ENCODE measurements at places on chromosomes 12 and 14.

GRCh38 chr14:93150227-93151208, 34.2 kb downstream of the MOAP1 start:
- DNase-seq, result no peak

GRCh38 chr14:69673578-69674305, 62.3 kb downstream of the SUSD6 start:
- DNase-seq, result no peak

DNA sequence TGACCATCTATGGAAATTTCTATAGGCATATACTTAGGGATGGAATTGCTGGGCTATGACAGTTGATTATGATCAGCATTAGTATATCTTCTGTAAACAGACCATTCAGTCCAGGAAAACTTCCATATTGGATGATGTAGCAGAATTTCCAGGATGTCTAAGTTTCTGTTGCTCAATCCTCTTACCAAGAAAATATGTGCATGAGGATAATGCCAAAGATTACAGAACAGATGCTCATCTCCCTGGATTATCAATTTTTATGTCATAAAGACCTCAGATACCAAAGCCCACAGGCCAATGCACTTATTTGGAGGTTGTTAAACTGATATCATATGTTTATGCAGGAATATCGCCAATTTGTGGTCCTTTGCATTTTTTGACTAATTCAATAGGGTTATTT, 354.4 kb upstream of the FLRT2 start:
- no peak for DNase-seq

GRCh38 chr12:13602172-13602571, 379.2 kb downstream of the GRIN2B start:
- DNase-seq, result no peak

DNA sequence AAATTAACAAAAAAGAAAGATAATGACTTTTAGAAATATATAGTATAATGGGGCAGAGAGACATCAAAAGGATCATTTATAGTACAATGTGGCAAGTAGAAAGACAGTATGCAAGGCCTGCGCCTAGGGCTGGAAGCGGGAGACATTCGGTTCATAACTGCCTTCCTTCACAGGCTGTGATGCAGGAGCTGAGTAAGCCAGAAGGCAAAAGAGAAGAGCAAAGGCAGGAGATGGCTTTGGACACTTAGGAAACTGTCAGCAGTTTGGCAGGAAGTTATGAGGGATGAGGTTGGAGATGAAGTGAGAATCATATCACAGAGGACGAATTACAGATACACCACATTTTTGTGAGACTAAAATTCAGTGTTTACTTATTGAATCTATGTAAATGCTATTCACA, 97.8 kb downstream of the EPS8 start:
- DNase-seq, result no peak

GRCh38 chr12:49990273-49990672, 17.5 kb downstream of the AQP6 start:
- DNase-seq, result no peak

DNA sequence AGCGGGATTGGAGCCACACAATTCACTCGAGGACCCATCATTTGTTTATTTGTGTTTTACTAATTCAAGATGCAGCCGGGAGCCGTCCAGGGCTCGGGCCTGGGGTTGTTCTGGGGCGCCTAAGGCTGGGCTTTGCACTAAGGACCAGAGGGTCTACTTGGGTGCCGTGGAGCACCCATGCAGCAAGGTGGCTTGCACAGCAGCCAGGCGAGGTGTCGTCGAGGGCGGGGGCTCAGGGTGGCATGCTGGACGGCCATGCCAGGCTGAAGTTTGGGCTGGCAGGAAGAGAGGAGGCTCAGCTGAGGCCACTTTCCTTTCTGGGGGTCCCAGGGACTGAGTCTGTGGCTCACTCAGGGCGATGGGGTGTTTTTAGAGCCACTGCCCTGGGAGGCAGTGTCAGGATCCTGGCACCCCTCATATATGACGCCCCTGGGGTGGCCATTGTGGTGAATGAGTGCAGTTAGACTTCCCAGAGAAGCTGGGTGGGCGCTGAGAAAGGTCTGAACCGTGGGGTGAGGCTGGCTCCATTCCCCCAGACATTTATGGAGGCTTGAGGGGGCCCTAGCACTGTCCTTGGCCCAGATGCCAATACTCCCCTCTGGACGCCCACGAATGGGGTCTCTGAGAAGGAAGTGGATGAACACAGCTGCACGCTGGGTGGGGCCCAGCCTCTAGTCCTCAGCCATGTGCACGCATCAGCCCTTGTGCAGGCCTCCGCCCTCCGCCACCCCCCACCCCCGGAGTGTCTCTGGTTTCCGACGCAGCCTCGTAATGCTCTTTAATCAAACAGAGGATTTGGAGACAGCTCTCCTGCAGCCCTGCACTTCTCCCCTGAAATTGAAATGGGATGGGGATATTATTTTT, 11.3 kb downstream of the MEG3 start:
- no peak for DNase-seq

GRCh38 chr14:95784137-95784536, 70.2 kb upstream of the TCL1A start:
- DNase-seq, result no peak

DNA sequence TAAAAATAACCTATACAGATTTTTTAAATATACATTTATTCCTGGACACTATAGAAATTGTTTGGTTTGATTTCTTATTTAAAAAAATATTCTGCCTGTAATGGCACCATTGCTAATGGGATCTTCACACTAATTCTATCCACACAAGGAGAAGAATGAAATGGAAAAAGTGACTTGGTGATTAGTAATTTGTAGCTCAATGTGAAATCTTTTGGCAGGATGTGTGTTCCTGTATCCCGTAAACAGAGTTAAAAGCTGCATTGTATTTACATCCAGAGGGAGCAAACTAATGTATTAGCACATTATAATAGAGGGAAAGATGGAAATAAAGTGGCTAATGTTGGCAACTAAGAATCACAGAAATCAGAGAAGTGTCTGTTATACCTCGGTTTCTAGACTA, 1455.3 kb upstream of the FLRT2 start:
- DNase-seq, result no peak

DNA sequence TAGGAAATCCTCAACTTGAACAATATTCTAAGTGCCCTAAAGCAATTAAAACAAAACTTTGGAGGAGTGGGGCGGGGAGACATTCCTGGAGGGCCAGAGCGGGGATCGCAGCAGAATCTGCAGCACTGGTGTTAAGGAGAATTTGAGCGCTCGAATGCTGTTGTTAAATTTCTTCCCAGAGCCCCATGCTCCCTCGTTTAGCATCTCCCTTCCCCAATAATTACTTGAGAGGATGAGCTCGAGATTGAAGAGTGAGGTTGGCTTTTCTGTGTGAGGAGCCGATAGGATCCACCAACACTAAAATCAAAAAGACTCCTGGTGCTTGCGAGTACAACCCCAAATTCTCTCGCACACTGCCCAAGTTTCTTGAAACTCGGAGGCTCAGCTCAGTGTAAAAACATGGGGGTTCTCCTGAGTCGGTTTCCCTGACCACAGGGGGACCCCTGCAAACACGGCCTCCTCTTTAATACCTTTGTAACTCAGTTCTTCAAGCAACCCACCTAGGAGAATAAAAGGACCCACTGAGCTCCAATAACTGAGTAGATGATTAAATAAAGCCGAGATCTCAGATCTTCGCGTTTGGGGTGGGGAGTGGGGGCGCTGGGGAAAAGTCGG, 10.2 kb upstream of the FOXG1 start:
- DNase-seq, result no peak

DNA sequence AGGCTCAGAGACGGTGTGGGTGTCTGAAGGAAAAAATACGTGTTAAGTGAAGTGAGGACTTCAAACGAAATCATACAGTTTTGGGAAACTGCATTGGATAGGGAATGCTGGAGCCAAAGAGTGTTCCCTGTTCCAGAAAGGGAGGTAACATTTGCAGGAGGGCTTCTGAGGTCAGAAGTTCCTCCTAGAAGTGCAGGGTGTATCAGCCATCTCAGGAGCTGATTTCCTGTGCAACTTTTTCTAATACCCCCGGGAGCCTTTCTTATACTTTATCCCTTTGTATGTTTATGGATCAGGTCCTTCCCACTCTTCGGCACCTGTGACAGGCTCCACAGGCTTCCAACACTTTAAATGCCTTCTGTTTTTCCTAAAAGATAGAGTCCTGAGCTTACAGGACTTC, 24.9 kb downstream of the ZNF664 start:
- no peak for DNase-seq
